Occipital lobe (tissue), 3 donors: ENCODE measurements at places on chromosomes 4 and X.

GRCh38 chrX:150899191-150899757, 806 bp upstream of the CD99L2 start:
- peak; percentile 11 for DNase-seq

- DNase-seq, result no peak
Measured at GRCh38 chr4:185033950-185034349, 15.7 kb downstream of the HELT start.

DNA sequence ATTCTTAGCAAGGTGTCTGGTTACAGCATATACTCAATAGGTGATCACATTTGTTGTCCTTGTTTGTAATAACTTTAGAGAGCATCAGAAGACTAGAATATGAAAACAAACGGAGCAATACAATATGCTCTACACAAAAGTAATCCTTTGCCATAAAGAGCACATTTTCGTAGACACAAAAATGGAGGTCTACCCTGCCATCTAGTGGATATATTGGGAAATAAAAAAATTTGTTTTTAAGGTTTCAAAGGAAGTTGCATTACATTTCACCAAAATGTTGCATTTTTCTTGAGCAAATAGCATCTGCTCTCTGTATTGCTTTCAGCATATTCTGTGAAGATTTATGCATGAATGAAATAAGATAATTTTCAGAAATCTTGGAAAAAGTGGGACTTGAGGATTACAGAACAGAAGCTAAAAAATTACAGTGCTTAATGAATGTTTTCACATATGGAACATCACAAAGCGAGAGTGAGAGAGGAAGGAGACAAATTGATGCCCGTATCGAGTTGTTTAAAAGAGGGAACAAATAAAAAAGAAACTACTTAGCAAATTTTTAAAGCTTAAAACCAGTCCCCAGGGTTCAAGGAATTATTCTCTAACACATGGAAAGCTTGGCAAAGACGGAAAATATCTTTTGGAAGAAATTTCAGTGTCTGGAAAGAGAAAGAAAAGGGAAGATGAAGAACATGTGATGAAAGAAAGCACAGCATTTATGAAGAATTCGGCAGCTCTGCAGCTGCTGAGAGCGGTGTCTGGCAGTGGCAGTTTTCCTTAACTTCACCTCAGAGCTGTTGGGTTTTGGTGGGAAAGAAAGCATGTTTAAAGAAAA, 390.1 kb downstream of the ANKRD50 start:
- no peak for DNase-seq

- no peak for DNase-seq
Measured at GRCh38 chrX:134526399-134526798, 66.4 kb downstream of the HPRT1 start.

DNA sequence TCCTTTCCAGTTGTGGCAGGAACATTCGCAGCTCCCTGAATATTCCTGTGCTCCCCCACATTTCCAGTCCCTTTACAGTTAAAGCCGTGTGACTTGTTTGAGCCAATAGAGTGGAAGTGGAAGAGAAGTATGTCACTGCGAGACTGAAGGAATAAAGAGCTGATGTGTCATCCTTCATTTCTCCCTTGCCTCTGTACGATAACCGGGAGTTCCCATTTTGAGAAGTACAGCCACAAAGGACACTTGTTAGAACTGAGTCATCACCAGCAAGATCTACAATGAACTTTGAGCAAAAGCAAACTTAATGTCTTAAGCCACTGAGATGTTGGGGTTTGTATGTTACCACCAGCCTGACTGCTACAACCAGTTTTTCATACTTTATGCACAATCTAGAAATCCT, 92.3 kb downstream of the SPRY1 start:
- DNase-seq, result no peak

DNA sequence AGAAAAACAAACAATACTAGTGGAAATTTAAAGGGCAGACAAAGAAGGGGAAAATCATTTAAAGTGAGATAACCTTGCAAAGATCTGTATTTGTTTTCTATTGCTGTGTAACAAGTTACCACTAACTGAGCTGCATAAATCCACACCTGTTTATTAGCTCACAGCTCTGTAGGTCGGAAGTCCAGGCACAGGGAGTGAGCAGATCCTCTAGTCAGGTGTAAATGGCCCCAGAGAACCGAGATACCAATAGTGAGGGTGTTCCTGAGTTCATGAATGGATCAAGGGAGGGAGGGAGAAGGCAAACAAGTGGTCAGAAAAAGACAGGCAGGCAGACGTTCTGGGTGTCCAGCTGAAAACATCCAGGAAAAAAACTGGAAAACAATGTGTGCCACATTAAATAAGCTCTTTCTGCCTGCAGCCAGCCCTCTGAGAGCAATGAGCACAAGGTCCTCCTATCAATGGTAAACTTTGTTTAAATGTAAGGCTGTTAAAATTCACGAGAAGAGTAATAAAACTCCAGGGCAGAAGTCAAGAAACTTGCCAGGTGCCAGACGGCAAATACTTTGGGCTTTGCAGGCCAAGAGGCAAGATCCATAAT, 25.0 kb downstream of the ADGRA3 start:
- DNase-seq, result no peak

DNA sequence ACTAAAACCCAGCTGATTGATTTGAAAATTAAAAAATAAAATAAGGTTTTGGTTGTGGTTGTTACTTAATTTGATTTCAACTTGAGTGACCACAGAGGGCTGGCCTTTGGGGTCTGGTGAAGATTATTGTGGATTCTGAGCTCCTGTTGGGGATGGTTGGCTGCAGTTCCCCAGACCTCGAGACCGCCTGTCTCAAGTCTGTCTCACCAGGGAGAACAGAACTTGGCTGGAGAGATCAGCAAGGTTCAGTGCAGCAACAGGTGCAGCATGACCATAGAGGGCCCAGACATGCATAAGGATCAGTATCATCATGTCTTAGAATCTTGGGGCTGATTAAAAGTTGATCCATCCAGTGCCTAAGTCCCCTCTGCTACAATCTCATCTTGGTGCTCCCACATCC, 491.9 kb downstream of the BCOR start:
- no peak for DNase-seq
